ENCODE measurements at places on chromosomes 2 and 18.

- DNase-seq, result no peak
These were observed 27.5 kb upstream of the MARCHF7 start for GRCh38 chr2:159684796-159685195.

GRCh38 chr18:62897153-62897552, 181.8 kb downstream of the PHLPP1 start:
- DNase-seq, result no peak

DNA sequence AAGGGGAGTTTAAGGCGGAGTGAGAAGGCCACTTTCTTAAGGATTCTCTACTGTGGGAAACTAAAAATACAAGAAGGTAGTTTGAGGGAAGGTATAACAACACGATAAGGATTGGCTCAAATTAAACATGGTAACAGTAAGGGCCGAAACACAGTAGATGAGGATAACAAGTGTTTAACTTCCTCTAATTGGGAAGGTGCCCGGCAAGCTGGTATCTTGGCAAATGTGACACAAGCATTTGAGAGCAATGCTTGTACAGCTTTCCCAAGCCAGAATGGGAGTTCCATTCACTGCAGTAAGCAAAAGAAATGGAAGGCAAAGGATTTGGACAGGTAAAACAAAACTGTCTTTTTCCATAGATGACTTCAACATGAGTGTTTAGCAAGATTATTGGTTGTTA, 19.8 kb downstream of the USP40 start:
- DNase-seq, result no peak

GRCh38 chr2:181741756-181742155, 61.4 kb upstream of the NEUROD1 start:
- DNase-seq, result no peak

DNA sequence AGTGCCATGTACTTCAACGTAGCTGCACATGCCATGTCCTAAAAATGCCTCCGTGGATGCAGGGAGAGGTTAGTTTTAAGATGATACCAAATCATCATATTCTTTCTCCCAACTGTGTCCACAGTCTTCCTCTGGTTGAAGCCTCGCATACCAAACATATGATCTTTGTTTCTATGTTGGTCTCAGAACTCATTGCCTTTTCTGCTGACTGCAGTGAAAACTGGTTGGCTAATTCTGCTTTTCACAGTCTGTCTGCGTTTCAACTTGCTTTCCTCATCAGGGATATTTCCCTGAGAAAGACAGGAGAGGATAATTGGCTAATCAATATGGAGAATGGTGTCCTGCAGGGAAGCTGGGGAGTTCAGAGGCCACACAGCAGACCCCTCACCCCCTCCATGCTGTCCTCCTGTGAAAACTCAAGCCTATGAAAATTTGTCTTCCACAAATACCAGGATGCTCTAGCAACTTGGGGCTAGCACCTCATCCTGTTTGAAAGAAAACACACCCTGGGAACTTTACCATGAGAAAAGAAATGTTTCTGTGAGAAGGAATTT, 192.2 kb upstream of the PXDN start:
- no peak for DNase-seq

DNA sequence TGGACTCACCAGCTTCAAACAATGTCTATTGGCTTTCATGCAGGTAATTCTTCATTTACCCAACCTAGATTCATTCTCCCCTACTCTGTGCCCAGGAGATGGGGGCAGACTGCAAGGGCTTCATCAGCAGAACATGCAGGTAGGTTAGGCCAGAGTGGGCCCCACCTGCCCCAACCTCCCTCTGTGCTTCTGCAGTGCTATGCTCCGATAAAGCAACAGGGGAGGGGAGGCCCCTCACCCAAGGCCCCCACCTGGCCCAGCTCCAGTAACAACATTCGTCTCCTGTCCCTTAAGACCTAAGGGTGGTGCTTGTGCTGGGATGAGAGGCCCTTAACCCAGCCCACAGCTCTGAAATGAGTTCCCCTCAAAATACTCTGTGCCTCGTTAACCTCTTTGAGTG, 16.7 kb upstream of the GYPC start:
- no peak for DNase-seq

GRCh38 chr18:79042276-79042675, 26.9 kb upstream of the ATP9B start:
- no peak for DNase-seq

DNA sequence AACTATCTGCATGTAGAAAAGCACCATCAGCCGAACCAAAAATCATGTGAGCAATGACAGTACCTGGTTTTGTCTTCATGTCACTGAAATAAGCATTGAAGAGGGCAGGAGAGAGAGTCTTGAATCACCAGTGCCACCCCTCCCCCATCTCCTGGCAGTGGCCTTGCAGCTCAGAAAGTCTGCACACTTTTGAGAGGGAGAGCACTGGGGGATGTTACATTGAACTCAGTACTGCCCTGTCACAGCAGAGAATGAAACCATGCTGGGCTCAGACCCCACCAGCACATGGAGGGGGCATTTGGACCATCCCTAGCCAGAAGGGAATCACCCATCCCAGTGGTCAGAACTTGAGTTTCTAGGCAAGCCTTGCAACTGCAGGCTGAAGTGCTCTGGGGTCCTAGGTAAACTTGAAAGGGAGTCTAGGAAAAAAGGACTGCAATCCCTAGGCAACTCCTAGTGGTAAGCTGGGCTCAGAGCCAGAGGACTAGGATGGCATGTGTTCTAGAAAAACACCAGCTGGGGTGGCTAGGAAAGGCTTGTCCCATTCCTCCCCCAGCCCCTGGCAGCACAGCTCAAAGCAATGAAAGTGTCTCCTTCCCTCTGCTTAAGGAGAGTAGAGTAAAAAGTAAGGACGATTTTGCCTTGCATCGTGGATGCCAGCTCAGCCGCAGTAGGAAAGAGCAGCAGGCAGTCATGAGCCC, 259.9 kb upstream of the MYT1L start:
- DNase-seq, result no peak

- no peak for DNase-seq
These were observed 28.4 kb downstream of the BOLA3 start for GRCh38 chr2:74119339-74119738.

DNA sequence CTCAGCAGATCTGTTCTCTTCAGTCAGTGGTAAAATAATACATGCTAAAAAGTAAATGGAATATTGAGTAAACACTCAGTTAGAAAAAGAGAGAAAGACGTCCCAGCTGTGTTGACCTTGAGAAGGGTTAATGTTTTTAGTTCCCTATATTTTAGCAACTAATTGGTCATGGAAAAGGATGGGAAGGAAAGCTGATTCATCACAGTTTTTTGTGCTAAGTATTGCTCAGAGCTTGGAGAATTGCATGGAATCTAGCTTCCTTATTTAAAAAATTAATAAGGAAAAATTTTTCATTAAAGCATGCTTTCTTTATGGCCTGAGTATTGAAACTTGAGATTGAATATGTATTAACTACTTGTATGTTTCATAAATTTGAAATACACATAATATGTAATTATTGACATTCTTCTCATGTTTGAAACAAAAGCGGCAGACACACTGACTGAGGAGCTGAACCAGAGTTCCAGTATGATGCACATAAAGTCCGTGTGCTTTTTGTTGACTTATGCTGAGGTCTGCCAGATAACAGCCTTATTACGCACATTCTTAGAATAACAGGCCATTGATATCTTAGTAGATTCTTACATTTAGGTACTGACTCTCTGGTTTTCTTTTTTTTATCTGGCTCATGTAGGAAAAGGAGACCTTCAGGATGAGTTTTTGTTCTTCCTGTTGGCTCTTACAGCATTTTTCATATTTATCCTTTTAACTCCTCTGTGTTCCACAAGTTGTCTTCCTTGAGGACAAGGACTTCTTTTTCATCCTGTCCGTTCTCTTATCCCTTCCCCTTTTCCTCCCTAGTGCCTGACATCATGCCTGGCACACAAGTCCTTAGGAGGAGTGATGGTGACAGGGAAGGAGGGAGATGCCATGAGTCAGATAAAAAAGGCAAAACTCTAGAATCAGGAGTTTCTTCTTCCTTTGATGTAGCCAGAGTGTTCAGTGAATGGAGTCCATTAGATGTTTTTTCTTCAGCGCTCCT, 194.1 kb downstream of the PTPRM start:
- no peak for DNase-seq

GRCh38 chr2:103161456-103162289, 399.8 kb downstream of the TMEM182 start:
- no peak for DNase-seq

DNA sequence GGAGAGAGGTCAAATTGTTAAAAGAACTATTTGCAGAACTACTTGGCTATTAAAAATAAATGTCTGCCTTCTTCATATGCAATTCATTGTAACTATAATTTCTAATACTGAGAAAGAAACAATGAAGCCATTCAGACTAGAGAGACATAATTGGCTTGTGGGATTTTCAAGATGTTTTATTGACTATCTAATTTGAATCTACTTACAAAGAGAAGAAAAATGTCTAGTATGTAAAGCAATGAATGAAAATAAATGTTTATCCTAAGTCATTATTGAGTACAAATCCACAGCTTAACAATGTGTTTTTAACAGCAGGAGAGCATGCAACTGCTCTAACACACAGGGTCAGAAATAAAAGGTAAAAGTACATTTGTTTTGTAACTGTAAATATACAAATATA, 19.2 kb downstream of the RMP24 start:
- no peak for DNase-seq

- no peak for DNase-seq
These were observed 175.0 kb upstream of the CYRIA start for GRCh38 chr2:16840496-16841172.
